ENCODE measurements at places on chromosomes 13 and 19.

- no peak for DNase-seq
Measured at GRCh38 chr19:2138061-2138728, 13.2 kb downstream of the AP3D1 start.

- no peak for DNase-seq
Measured at GRCh38 chr19:47058621-47059022, 10.2 kb upstream of the TMEM160 start.

GRCh38 chr13:100275746-100276145, 186.9 kb downstream of the PCCA start:
- DNase-seq: no peak

- no peak for DNase-seq
Measured at GRCh38 chr13:33018886-33019285, 2.7 kb downstream of the KL start.

- no peak for DNase-seq
Measured at GRCh38 chr13:50015258-50015657, at the start of gene KCNRG. KCNRG (plus strand) TSS chr13:50015444; CDS start chr13:50015494, 50 bp downstream.

- DNase-seq: no peak
Measured at GRCh38 chr13:108950333-108951010, 321.1 kb downstream of the MYO16 start.

- DNase-seq: peak; percentile 18
Measured at GRCh38 chr13:52906122-52906903, 57.9 kb upstream of the PCDH8 start.

DNA sequence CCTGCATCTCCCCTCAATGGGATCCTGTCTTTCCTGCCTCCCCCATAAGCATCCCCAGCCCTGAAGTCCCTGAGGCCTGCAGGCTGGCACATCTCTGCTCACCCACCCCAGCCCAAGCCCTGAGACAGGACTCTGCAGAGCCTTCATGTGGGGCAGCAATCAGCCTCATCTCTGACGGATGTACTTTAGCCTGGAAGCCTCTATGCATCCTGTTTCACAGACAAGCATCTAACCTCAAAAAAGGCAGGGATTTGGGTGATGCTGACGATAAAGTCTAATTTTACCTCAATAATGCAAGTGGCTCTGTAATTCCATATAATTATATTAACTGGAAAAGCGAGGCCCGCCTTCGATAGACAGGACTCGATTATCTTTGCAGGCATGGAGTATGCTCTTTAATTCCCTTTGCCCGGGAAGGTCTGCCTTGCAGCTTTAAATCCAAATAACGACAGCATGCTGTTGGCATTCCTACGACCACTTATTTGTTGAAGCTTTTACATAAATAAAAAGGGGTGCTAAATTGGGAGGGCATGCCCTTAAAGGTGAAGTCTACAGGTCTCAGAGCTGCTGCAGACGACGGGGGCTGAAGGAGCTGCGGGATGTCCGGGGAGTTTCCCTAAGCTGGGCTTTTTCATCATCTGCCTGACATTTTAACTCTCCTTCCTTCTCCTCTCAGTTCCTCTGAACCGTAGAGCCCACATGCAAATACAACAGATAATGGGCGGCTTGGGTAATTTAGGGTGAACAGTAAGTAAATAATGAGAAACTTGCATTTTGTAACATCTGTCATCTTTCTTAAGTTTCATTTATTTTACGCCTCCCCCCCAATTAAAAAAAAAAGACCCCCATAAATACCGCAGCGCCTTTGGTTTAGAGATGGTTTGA, 211.5 kb downstream of the URI1 start:
- DNase-seq: no peak

- DNase-seq: no peak
Measured at GRCh38 chr19:1225440-1226226, 12.2 kb downstream of the CBARP start.

- no peak for DNase-seq
Measured at GRCh38 chr19:46718934-46719622, 2.2 kb upstream of the PRKD2 start.

DNA sequence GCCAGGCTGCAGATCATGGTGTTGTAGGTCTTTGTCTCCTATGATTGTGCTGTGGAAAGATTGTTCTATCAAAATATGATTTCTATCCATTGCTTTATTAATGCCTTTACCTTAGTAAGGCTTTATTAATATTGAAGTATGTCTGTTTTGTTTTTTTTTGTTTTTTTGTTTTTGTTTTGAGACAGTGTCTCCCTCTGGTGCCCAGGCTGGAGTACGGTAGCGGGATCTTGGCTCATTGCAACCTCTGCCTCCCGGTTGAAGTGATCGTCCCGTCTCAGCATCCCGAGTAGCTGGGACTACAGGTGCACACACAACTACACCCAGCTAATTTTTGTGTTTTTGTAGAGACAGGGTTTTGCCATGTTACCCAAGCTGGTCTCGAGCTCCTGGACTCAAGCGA, 7.7 kb downstream of the IRGC start:
- no peak for DNase-seq

DNA sequence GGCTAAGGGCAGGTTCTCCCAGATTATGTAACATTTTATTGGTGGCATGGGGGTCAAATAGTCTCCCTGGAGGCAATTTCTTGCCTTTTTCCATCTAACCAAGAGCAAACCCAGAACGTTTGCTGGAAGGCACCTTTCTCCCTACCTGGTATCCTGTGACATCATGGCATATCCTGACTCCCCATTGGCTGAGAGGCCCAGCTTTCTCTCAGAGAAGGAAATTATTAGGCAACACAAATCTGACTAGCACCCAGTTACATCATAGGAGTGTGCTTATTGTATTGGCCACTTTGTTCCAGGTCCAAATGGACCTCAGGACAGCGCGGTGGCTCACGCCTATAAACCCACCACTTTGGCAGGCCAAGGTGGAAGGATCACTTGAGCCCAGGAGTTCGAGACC, 13.0 kb downstream of the NTN5 start:
- no peak for DNase-seq

DNA sequence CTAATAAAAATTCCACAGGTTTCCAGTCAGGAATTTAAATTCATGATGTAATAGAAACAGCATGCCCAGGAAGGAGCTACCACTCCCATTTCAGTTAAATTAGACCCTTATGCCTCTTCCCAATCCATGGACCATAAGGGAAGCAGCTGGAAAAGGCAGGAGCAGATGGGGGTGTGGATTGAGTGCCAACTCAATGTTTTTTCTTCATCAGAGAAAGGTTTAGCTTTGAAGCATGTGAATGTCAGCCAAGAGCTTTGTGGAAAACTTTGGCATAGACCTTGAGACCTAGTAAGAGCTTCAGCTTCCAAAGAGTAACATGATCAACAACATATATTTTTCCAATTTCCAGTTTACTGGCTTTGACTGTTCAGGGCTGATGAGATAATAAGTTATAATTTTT, 2139.9 kb downstream of the PCDH9 start:
- DNase-seq: no peak

GRCh38 chr13:71399631-71400215, 467.3 kb downstream of the DACH1 start:
- no peak for DNase-seq

DNA sequence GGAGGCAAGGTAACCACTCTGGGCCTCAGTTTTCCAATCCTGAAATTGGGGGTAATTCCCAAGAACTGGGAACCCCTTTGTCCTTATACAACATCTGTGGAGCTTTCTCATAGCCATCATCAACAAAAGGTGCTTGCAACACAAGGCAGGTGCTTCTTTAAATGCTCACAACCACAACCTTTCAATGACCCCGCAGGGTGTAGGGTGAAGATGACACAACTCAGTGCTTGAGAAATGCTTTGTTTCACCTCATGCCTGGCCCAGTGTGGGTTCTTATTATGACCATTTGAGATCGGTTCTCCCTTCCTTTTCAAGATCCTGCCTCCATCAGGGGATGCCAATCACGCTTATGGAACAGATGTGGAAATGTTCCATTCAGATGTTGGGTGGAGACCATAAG, 8.4 kb downstream of the WIZ start:
- DNase-seq: no peak

DNA sequence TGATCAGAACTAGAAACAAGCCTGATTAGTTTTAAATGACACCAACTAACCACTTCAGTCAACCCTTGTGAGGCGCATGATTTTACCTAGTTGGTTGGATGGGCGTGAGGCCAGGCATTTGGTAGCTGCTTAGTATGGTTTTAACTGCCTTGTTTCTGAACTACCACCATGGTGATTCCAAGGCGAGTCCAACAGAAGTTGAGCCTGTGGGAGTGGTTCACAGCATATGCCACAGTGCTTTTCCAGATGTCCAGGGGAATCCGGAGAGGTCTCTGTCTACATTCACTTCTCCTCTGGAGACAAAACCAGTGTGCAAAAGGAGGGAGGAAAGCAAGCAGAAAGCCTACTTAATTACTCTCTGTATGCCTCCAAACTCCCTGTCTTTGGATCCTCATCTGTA, 524.1 kb downstream of the GPC6 start:
- no peak for DNase-seq

DNA sequence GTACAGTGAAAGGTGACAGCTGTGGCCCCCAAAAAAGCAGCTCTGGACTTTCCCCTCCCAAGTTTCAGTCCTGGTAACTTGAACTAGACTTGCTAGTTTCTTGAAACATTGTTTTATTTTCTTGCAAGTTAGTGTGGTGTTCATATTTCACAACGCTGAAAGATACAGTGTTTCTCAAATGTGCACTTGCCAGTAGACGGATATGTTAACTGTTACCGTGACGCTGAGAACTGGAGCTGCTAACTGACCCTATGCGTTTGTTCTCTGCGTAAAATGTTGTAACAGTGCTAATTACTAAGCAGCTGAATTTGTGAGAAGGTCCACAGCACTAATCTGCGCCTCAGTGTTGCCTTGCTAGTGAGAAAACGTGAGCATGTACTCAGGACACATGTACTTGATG, 79.6 kb downstream of the GGACT start:
- DNase-seq: peak; percentile 88

DNA sequence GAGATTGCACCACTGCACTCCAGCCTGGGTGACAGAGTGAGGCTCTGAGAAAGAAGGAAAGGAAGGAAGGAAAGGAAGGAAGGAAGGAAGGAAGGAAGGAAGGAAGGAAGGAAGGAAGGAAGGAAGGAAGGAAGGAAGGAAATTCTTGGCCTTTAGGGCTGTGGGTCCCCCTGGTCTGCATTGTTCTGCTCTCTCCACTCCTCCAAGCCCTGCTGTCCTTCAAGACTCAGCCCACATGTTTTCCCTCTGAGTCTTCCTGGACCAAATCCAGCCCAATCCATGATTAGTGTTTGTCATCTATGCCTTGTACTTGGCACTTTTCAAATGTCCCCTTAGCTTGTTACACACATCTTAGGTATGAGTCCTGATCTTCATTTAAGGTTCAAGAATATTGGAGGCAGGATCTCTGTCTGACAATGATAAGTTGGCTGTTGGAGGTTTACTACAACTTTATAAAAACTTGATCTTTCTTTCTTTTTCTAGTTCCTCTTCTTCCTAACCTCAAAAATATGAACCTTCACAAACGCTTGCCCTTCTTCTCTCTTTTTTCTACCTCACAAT, 48.8 kb upstream of the INTS6 start:
- no peak for DNase-seq

DNA sequence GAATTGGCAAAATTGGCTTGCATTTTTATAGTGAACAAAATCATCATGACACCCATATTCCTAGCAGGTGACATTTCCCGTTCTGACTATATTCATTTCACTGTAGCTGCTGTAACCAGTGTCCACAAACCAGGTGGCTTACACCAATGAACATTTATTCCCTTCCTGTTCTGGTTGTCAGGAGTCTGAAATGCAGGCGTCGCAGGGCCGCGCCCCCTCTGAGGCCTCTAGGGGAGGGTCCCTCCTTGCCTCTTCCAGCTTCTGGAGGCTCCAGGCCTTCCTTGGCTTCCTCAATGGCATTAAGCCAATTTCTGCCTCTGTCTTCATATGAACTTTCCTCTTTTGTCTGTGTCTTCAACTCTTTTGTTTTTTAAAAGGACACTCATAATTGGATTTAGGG, 6.5 kb upstream of the RLN3 start:
- DNase-seq: no peak

DNA sequence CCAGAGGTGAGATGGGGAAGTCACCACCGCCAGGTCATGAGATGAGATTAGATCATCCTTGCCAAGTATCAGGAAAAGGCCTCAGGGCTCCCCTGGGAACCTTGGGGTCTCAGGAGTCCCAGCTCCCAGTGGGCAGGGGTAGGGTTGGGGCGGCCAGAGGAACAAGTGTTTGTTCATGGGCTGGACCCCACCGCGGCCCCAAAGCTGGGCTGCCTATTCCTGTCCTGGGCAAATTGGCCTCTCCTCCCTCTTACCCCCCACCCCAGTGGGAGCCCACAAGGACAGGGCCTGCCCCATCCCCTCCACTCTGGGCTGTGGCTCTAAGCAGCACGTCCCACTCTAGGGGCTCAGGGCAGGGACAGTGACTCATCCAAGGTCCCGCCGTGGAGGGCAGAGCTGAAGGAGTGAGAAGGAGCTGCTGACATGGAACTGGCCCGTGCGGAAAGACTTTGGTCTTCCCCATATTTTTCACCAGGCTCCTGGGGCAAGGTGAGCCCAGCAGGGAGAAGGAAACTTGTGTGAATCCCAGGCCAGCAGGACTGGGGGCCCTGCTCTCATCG, 4.0 kb upstream of the HCN2 start:
- no peak for DNase-seq

All from NCI-H1417 (cell line).